ENCODE measurements at places on chromosomes 5 and 9. TPM values are rescaled to one million over a fixed set of nuclear protein-coding genes. Genes with fewer than 3 reads are reported as not detected.

Gene NMUR2
- total RNA-seq: not detected

Gene PCDHGB5
- not detected for total RNA-seq

Gene TYRP1
- total RNA-seq: not detected

GRCh38 chr5:97425511-97425910, 242.5 kb upstream of the RIOK2 start:
- DNase-seq: no peak
- H3K4me1 ChIP-seq: no peaks in the 10 kb centered on the region
- H3K27me3 ChIP-seq: no peaks in the 10 kb centered on the region

- H3K36me3 ChIP-seq: no peaks in the 10 kb centered on the region
- no peak for DNase-seq
- peaks cover 37% of the 10 kb centered on the region for H3K27me3 ChIP-seq
- H3K27ac ChIP-seq: no peak overlapping the region
- H3K4me3 ChIP-seq: no peak overlapping the region
- peaks cover 6% of the 10 kb centered on the region for H3K4me1 ChIP-seq
Observed at GRCh38 chr5:159913501-159913900, 2.8 kb upstream of the ADRA1B start.

DNA sequence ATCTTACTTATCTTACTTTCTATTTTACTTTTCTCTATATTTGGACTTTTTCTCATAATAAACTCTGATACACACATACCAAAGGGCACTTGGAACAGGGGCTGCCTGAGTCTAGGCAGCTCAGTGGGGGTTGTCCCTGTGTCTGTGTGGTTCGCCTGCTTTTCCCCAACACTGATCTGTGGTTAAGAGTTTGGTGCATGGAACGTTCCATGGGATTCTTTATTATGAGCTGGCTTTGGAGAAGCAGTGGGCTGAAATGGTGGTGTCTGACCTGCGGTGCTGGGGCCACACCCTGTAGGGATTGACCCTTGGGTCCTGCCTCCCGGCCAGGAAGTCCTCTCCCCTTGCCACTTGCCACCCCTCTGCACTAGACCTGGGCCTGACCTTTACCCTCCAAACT, 47.4 kb downstream of the ANKRD33B start:
- H3K4me3 ChIP-seq: no peak overlapping the region
- H3K4me1 ChIP-seq: peaks cover 12% of the 10 kb centered on the region
- H3K27ac ChIP-seq: no peak overlapping the region

Measured in activated CD8-positive, alpha-beta T cell treated with anti-CD3 and anti-CD28 coated beads, Interleukin-2, amount 10 ng/mL, durations not matched to agents 7 days and 5 days (primary cell).